CD4-positive, alpha-beta T cell treated with Interleukin-2 at 100 ng/mL for 4 hours (primary cell): ENCODE measurements at places on chromosomes 3 and 15.

- DNase-seq, result no peak
Observed at GRCh38 chr3:96012939-96013338, 801.5 kb upstream of the EPHA6 start.

GRCh38 chr3:9280451-9281219, 31.2 kb upstream of the SRGAP3 start:
- no peak for DNase-seq

DNA sequence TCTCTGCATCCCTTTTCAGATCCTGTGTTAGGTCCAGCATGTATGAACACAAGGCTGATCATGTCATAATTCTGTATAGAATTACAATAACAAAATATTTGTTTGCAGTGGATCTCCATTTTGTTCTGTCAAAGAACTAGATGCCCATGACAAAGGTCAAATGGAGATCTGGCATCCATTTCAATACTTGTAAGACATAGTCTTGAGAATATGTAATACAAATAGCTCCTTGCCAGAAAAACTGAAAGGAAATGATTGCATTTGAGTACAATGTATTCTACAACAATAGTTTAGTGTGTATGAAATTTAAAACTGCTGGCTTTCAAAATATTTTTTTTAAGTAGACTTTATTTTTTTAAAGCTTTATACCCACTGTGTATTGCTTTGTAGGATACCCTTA, 101.1 kb downstream of the CMSS1 start:
- no peak for DNase-seq

GRCh38 chr3:16801223-16801622, 83.5 kb upstream of the PLCL2 start:
- DNase-seq, result no peak

- DNase-seq, result no peak
Observed at GRCh38 chr15:39448409-39448808, 132.5 kb upstream of the THBS1 start.

DNA sequence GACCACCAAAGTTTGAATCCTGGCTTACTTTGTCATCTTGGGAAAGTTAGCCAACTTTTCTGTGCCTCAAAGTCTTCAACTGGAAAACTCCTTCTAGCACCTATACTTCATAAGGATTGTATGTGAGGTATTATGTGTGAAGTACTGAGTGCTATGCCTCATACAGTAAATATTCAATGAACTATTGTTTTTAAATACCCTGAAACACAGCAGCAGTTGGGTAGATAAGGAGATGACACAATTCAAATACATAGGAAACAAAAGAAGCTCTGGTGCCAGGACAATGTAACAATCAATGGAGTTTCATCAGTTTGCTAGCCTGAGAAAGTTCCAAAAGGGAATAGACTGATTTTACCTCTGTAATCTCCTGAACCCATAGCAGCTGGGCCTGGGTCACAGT, 43.3 kb downstream of the TUBGCP4 start:
- DNase-seq, result no peak

DNA sequence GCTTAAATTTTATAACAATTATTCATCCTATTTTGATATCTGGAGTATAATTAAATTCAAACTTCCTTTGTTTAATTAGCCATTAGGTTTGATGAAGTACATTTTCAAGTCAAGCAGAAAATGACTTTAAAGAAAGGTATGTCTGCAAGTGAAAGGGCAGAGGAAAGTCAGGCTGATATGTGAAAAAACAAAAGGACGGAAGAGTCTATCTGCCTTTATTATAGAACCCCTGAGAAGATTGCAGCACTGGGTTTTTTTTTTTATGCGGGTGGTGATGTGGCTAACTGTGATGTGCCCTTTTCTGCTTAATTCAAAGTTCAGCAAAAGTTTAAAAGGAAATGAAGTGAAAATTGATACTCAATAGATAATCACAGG, 83.2 kb downstream of the COL8A1 start:
- no peak for DNase-seq

- DNase-seq, result no peak
Observed at GRCh38 chr3:139309061-139309591, 34.7 kb upstream of the MRPS22 start.

DNA sequence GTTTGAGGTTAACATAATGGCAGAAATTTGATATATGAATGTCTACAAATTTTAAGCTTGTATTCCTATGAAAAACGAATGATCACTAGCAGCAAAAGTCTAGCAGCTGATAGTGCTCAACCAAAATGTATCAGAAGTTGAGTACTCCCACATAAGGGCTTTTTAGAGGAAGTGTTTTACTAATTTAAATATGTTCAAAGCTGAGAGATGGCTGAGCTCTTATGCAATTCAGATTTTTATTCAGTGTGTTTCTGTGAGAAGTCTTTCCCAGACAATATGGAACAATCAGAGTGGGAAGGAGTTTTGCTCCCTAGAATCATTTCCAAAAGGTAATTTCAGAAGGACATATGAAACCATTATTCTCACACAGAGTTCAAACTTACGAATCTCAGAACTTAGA, 327.0 kb downstream of the ZPLD1 start:
- DNase-seq, result no peak

DNA sequence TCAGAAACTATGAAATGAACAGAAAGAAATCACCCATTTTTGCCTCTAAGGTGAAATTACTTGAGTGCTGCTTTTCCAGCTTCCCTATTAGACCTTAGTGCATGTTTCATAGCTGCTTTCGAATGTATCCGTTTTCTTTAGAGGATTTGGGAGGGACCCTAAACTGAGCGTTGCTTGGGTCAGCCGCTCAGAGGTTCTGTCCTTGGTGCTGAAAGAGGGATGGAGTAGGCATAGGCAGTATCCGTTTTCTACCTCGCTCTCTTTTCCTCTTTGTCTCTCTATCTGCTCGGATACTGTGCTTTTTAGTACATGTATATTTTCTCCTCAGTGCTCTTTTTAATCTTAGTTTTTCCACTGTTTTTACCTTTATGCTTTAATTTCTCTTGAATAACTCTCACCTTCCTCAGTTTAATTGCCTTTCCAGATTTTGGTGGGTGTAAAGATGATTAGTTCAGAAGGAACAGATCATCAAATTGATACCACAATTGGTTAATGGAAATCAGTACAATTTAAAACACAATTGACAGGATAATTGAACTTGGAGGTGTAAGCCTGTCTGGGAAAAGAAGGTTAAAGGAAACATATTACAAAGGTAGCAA, at the start of gene DRD3:
Gene DRD3, minus strand, starts transcription at position 283 of the 599 bp plus-strand sequence. CDS start 7,060 bp downstream, outside the sequence.
- DNase-seq, result peak; percentile 30

GRCh38 chr3:102233881-102234280, 200.9 kb upstream of the ZPLD1 start:
- no peak for DNase-seq

DNA sequence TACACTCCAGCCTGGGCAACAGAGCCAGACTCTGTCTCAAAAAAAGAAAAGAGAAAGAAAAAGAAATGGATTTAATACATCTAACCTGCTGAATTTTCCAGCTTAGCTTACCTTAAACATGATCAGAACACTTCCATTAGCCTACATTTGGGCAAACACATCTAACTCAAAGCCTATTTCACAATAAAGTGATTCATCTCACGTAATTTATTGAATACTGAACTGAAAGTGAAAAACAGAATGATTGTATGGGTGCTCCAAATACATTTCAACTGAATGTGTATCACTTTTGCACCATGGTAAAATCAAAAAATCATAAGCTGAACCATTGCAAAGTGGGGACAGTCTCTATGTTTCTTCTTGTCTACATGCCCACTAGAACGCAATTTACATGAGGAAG, 9.0 kb downstream of the PIK3R4 start:
- DNase-seq, result no peak

GRCh38 chr3:143083781-143084180, 35.8 kb upstream of the CHST2 start:
- DNase-seq, result no peak

DNA sequence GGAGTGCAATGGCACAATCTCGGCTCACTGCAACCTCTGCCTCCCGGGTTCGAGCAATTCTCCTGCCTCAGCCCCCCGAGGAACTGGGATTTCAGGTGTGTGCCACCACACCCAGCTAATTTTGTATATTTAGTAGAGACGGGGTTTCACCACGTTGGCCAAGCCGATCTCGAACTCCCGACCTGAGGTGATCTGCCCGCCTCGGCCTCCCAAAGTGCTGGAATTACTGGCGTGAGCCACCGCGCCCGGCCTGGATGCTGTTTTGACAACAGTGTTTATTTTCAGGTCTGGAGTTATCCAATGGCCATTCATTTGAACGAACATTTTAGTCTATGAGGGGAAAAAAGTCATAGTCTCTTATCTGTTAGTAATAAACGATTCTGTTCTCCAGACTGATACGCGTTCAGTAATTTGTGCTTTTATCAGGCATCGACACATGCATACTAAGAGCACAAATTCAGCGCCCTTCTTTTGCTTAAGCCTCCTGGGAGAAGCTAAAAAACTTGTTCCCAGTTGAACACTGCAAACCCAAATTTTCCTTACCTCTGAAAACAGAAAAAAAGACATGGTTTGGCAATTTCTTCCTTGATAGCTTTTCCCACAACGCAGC, 1.3 kb downstream of the B3GALNT1 start:
- DNase-seq, result no peak

DNA sequence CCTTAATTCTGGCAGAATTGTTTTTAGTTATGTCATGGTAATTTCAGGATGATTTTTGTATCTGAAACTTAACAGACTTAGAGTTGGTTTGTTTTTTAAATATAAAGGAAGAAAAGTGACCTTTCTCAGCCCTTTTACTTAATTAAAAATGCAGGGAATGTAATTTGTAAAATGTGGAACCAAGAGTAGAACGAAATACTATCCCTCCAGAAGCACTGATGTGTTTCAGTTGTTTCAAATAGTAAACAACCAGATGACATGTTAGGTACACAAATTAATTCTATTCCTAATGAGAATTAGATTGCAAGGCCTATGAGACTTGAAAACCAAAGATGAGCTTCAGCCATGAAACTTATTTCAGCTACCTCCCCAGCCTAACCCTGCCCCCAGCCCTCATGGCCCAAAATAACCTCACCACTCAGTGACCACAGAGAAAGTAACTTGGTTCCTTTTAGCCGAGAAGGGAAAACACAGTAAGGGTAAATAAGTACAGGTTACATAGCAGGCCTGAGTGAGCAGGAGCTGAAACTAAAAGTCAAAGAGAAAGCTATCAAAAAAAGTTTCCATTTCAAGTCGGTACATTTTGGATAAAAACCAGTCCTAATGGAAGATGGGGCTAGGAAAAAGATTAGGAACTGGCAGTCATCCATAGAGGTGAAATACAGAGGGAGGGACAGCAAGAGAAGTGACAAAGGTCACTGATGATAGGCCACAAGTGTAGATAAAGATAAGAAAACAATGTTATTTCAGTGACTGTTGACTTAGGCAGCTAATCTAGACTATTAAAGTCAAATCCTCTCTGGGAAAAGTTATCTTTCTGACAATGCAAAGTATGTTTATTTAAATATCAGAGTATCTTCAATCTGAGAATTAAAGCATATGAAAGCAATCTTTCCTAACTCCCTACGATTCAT, 23.2 kb downstream of the SENP8 start:
- no peak for DNase-seq

DNA sequence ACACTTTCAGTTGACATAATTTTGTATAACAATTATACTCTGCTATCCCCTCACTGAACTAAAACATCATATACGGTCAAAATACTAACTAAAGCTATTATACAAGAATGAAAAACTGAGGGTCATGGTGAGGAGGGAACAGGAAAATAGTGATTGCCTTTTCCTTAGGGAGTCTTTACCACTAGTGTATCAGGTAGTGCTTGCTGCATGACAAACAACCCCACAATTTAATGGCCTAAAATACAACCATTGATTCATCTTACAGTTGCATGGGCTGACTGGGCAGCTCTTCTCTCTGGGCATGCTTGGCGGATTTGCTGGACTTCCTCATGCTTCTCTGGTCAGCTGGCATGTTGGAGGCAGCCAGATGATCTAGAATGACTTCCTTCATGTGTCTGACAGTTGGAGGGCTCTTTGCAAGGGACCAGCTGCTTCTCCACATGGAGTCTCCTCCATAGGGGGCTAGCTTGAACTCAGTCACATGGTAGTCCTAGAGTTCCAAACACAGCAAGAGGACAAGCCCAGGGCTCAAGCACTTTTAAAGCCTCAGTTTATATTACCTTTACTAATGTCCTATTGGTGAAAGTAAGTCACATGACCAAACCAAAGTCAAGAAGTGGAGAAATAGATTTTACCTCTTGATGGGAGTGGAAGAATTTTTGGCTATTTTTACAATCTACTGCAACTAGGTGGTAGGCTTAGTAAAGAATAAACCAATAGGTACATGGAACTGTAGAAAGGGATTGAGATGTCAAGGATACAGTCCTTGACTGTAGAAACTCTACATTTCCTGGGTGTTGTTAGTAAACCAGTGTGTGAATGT, 18.8 kb downstream of the THAP10 start:
- DNase-seq, result no peak

DNA sequence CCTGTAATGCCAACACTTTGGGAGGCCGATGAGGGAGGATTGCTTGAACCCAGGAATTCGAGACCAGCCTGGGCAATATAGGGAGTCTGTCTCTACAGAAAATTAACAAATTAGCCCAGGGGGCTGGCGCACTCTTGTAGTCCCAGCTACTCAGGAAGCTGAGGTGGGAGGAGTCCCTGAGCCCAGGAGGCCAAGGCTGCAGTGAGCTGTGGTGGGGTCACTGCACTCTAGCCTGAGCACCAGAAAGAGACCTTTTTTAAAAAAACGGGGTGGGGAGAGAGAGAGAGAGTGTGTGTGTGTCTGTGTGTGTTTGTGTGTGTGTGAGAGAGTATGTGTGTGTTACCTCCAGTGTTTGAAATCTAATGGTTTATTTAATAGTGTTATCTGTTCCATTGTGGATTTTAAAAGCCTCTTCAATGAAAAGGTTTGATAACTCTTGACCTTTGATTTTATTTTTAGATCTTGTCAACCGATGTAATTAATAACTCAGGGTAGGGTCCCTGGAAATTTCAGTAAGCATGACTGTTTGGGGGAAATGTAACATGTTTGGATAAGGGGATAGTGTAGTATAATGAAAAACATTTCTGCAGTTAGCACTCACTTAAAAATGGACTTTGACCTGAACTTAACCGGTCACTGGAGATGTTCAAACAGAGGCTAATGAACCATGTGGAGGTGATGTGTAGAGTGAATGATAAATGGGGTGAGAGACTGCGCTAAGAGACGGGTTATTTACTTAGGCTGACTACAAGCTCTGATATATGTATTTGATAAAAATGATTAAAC, 29.7 kb downstream of the LRCH3 start:
- DNase-seq, result no peak

- DNase-seq, result no peak
Observed at GRCh38 chr3:86982883-86983282, 8.1 kb downstream of the VGLL3 start.

DNA sequence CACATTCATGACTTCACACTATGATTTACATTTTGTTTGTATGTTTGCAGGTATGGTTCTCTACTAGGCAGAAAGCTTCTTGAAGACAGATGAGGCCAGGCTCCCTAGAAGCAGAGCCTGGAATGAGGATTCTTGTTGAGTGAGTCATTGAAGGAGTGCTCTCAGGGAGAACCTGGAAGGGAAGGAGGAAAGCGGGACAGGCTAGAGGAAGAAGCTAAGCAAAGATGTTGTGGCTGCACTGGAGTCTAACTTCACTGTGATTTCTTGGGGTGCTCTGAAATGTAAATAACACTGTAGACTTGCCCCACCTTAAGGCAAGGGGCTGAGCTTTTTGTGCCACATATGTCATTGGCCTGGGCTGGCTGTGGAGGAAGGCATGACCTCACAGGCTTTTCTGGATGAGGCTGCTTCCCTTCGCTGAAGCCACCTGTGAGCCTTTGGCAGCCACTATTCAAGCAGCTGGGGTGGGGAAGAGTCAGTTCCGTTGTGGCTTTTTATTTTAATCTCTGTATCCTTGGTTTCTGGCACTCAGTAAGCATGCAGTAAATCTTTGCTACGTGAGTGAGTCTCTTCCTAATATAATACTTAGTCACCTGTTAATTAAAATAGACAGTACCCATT, 307.3 kb downstream of the SV2B start:
- peak; percentile 56 for DNase-seq

GRCh38 chr15:79798311-79798710, 98.5 kb downstream of the MTHFS start:
- no peak for DNase-seq
